ENCODE measurements at places on chromosomes 16 and 17.

GRCh38 chr16:29765167-29766032 is 12.7 kb upstream of the ZG16 start:
- no peak for DNase-seq

- no peak for DNase-seq
Observed at GRCh38 chr16:2687531-2688308, 5.4 kb downstream of the KCTD5 start.

GRCh38 chr16:71698491-71698890 is 26.0 kb downstream of the PHLPP2 start:
- DNase-seq, result no peak

GRCh38 chr17:77499699-77500435 is 359.1 kb downstream of the SEC14L1 start:
- no peak for DNase-seq

- no peak for DNase-seq
Observed at GRCh38 chr17:54980375-54980774, 11.8 kb downstream of the STXBP4 start.

DNA sequence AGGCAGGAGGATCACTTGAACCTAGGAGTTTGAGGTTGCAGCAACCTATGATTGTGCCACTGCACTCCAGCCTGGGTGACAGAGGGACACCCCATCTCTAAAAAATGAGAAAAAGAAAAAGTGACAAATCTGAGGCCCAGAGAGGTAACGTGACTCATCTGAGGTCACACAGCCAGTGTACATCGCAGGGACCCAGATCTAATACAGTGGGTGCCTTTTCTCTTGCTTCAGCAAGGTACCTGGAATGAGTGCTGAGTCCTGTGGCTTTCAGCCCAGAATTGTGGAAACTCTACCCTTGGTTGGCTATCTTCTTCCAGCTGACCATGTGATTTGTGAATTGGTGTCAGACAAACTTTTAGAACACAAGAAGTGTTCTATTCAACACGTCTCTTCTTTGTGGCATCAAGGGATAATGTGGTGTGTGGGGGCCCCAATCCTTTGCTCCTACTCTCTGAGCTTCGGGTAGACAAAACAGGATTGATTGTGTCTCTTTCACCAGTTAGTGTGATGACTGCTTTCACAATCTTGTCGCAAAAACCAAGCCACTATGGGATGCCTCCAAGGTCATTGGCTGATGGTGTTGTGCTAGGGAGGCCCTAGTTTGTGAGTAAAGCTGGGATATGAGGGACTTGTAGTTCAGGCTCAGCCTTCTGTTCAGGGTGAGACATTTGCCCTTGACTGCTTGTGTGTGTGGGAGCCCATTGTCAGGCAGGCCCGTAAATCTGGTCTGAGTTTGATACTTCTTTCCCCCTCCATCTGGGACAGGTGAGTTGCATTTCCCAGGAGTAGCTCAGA is 71.0 kb downstream of the MSI2 start:
- DNase-seq, result no peak

GRCh38 chr16:74888232-74888862 is 96.6 kb downstream of the WDR59 start:
- DNase-seq, result no peak

DNA sequence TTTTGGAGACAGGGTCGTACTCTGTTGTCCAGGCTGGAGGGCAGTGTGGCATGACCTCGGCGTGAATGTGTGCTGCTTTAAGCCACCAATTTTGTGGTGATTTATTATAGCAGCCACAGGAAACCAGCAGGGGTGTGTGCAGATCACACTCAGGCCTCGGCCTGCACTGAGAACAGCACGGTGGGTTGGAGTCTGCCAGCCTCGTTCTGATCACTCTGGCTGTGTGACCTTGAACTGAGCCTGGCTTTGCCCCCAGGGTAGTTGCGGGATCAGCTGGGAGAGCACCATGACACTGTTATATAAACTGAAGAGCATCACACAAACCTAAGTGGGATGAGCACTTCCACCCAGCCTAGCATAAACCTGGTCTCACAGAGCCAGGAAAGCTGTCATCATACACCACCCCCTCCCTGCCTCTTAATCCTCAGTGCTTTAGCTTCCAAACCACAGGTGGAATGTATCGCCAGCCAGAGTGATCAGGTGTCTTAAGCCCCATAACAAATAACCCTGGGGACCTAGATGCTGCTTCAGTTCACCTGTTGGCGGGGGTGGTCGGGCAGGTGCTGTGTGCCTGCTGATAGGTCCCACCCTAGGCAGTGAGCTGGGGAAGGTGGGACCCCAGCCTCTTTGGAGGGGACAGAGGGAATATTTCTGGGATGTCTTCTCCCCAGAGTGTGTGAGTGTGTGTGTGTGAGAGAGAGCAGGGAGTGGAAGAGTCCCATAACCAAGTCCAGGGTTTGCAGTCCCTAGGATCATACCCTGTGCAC is 28.6 kb upstream of the NDRG4 start:
- no peak for DNase-seq

- no peak for DNase-seq
Observed at GRCh38 chr16:10812312-10813098, 6.1 kb downstream of the TVP23A start.

- DNase-seq, result no peak
Observed at GRCh38 chr17:15468126-15468525, 705 bp upstream of the CDRT4 start.

Data from stimulated activated CD4-positive, alpha-beta T cell treated with anti-CD3 and anti-CD28 coated beads, Interleukin-1b, Interleukin-23, amount 100 ng/mL, for 24 hours (primary cell).